ENCODE measurements at places on chromosomes 16 and 17. TPM values are rescaled to one million over a fixed set of nuclear protein-coding genes. Genes with fewer than 3 reads are reported as not detected.

The CD300E gene
- total RNA-seq, result not detected

The BAIAP3 gene
- 0.21 TPM for total RNA-seq

The PRSS53 gene
- total RNA-seq, result 5.1 TPM

The TLCD2 gene
- 0.30 TPM for total RNA-seq

The YWHAE gene
- 499 TPM for total RNA-seq

DNA sequence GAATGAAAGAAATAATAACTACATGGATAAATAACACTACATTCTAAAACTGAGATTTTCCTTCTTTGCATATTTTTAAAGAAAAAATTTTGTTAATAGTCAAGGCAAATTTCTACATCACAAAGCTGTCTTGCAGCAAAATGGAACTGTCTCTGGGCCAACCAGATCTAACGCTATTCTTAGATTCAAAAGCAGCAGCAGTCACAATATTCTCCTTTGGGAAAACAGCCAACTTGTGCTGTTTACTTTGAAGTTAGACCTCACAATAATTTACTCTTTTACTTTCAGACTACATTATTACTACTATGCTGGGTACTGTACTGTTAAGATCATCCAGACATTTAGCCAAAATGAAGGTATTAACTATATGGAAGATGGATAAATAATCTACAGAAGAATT is 189.1 kb downstream of the CEP112 start:
- DNase-seq, result no peak

DNA sequence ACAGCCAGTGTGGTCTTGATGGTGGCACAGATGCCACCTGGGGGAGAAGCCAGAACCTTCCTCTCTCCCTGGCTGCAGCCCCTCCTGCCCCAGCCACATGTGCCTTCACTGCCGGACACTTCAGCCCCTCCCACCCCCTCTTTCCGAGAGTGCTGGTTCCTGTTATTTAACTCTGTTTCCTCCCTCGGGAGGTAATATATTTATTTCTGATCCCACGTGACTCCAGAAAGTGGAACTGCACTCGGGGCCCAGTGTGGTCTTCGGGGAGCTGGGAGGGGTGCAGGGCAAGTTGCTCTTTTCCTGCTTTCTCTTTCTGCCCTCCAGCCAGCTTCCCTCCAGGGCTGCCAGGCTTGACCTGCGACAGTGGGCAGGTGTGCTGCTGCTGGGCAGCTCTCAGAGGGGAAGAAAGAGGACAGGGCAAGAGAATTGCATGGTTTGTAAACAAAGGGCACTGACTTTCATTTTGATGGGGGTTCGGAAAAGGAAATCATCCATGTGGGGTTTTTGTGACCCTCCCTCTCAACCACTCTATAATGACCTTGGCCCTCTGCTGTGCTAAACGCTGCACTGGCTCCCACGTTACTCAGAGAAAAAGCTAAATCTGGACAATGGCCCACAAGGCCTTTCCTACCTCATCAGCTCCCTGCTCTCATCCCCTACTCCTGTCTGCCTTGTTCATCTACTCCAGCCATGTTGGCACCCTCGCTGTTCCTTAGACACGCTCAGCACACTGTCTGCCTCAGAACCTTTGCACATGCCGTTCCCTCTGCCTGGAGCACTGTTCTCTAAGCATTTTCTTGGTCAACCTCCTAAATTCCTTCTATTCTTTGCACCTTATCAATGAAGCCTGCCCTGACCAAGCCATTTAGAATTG is 8.2 kb upstream of the CIITA start:
- no peak for DNase-seq

- no peak for DNase-seq
Measured at GRCh38 chr17:20089756-20090547, 80.8 kb downstream of the SPECC1 start.

DNA sequence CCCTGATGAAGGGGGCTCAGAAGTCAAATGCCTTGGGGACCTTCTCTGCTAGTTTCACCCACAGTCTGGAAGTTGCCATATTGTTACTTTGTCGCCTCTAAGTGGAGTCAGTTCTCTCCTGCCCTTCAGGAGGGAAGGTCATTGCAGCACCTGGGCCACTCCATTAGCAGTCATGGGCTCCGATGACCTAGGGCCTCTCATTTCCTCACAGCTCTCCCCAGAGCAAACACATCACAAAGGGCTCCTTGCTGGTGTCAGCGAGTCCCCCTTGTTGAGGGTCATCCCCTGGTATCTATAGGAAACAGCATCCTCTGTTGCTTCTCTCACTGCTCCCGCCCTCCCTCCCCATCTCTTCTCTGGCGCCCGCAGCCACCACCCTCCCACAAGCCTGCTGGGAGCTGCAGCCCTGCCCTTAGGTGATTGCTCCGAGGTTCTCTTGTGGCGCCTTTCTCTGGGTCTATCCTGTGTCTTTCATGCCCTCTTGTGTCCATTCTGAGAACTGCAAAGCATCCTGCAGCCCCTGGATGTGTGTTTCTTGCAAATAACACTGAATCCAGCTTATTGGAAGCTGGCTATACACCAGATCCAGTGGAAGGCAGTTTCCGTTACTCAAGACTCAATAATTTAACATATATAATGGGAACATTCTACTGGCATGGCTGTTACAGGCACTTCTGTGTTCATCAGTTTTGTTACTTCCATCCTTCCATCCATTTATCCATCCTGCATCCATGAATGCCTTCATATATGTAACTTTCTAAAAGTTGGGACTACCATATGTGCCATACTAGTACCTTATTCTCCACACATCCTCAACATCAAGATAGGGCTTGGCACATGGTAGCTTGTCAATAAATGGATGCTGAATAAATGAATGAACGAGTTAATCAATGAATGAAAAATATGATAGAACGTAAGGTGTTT is 21.2 kb downstream of the PDILT start:
- DNase-seq, result peak; percentile 17

- no peak for DNase-seq
Measured at GRCh38 chr16:57544124-57544653, 1.7 kb downstream of the ADGRG5 start.

DNA sequence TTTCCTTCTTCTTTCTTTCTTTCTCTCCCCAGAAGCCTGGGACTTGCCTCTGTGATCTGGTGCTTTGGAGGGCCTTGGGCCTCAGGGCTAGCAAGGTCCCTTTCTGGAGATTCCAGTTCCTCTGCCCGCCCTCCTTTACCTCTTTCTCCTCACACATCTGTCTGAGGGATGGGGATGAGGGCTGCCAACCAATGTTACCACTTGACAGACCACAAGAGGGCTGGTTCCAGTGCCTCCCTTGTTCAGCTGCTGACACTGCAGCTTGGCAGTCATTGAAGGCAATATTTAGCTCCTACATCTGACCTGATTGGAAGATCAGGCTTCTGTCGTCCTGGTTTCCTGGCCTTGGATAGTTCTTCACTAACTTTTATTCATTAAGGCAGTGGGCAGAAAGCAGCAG is 3.6 kb upstream of the ZNF652 start:
- no peak for DNase-seq

DNA sequence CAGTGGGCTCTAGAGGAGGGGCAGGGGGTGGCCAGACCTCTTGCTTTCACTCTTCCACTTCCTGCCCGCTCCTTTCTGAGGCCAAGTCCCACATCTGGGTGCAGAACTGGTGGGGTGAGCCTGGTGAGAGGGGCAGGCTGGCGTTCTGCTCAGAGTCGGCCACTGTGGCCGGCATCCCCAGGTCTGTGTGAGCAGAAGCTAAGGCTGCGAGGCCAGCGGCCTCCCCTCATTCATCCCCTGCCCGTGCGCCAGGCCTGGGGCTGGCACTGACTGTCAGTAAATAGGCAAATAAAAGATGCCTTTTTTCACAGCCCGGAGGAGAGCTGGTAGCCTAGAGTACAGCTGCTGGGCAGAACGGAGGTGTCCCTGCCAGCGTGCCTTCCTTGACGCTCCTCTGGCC is 1.2 kb downstream of the DEF8 start:
- no peak for DNase-seq
